Hematopoietic multipotent progenitor cell treated with erythropoietin and hydrocortisone succinate and interleukin-3 and kit ligand, for 8 days (in vitro differentiated cells): ENCODE measurements at places on chromosomes 6 and 20.

GRCh38 chr6:150230832-150231524, 88.1 kb downstream of the PPP1R14C start:
- no peak for DNase-seq

DNA sequence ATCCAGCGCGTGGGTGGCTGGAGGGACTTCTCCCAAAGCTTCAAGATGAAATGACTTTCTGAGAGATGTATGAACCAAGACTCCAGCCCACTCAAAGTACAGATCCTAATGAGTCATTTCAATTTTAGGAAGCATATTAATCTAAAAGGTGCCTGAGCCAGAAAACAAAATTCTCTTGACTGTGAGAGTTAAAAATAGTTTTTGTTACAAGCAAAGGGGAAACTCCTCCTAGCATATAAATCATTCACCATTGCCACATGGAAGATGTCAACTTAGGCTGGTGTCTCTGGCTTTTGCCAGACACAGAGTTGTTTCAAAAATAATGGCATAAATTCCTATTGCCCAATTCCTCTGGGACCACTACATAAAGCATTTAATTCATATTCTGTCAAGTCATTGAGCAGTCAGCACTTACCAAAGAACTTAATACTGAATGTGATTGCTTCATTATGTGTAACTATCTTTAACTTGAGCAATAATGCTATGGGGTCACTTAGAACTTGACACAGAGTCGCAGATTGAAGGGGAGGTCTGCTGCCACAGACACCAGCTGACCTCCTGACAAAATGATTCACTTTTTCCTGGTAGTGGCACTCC, 280.6 kb downstream of the SLC35F1 start:
- no peak for DNase-seq

DNA sequence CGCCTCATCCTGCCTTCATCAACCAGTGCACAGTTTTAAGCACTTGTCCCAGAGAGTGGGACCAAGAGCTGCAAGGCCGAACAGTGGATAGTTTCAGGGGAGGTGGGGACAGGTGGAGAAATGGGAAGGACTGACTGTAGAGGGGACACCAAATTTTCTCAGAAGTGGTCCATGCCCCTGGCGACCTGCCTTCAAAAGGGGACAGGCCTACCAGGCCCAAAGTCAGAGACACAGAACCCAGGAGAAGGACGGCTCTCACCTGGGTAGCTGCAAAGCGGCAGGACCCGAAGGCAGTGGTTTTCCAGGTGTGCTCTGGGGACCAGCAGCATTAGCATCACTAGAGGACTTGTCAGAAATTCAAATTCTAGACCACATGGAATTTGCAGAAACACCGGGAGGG, 5.8 kb downstream of the TFEB start:
- DNase-seq: no peak

- DNase-seq: no peak
These were observed 82.7 kb upstream of the FOXC1 start for GRCh38 chr6:1527073-1527457.

- no peak for DNase-seq
These were observed 44.5 kb upstream of the PHACTR3 start for GRCh38 chr20:59559863-59560262.

DNA sequence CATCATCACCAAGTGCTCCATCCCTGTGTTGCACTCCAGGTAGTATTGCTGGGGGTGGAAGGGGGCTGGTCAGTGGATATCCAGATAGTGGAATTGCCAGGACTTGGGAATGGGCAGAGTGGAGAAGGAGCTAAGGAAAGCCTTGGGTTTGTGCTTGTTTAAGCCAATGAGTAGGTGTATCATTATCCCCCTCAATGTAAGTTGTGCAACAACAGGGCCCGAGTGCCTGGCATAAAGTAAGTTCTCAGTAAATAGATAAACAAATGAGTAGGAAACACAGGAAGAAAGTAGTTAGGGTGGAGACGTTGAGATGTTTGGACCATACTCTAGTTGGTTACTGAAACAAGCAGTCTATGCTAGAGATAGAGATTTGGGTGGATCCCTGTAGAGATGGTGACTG, 9.8 kb downstream of the CCND3 start:
- no peak for DNase-seq

DNA sequence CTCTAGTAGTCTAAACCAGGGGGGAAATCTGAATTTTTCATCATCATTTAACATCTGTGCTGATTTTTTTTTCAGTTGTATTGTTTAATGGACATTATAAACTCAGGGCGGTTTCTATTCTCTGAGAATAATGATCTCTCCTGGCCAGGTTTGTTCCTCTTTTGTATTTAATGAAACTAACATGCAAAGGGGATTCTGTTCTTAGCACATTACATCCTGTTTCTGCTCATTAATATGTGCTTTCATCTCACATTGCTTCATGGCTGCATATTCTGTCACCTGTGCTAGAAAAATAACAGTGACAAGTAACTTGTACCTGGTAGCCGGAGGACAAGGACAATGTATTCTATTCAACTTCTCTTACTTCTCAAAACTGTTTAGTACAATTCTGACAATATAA, 806 bp downstream of the HLA-DOB start:
- DNase-seq: no peak
